Spinal cord (tissue), 10 donors: ENCODE measurements at places on chromosomes 16 and 17.

DNA sequence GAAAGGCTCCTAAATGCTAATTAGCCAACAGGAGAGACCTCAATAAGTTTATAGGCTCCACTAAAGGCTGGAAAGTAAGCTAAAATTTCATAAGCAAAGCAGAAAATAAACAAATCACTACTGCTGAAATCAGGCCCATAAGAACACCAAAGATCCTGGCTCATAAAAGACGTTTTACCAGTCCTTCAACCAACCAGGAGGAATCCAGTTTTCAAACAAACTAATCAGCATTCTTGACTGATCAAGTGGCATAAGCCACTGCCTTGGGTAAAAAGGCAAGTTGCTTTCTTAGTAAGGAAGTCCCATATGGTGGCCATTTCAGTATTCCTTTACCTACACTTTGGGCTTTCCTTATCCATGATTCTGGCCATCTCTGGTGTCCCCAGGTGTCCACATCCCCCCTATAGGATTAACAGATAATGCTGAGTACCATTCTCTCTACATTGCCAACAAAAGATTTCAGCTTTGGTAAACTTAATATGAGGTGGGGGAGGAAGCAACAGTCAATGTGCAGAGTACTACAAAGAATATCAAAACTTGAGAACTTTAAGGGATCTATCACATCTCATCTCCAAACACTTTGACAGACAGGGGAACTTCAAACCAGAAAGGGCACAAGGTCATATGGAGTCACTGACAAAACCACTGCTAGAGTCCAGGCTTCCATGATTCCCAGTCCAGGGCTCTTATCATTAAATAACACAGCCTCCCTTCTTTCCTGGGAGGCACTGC, 1.3 kb downstream of the TOM1L2 start:
- DNase-seq, result no peak

- no peak for DNase-seq
Measured at GRCh38 chr16:77462894-77463293, 28.1 kb upstream of the ADAMTS18 start.

GRCh38 chr17:35188111-35188510, 6.1 kb downstream of the SLC35G3 start:
- DNase-seq, result no peak

DNA sequence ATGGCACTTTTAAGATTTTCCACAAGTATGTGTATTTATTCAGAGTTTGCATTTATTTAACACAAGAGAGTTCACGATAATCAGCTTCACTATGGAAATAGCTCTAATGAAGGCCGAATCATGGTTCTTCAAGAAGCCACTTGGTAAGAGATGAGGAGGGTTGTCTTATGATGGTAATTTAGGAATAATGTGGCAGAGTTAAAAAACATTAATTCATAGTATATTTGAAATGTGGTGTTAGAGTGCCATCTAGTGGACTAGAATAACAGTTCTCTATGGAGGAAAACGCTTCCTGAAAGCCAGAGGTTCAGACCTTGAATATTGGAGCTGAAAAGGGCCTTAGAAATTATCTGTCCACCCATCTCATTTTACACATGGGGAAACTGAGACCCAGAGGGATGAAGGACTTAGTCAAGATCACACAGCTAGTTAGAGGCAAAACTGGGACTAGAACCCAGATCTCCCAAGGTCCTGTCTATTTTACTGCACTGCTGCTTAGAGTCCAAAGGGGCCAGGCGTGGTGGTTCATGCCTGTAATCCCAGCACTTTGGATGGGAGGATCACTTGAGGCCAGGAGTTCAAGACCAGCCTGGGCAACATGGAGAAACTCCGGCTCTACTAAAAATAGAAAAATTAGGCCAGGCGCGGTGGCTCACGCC, 33.8 kb upstream of the KPNB1 start:
- DNase-seq, result no peak
